Activated T-cell treated with anti-CD3 and anti-CD28 coated beads, Interleukin-2, amount 50 U/mL, for 72 hours (primary cell): ENCODE measurements at places on chromosomes 1 and 21. TPM values are rescaled to one million over a fixed set of nuclear protein-coding genes. Genes with fewer than 3 reads are reported as not detected.

ARHGEF10L gene
- total RNA-seq = not detected

PEA15 gene
- 28.3 TPM for total RNA-seq

EDN2 gene
- total RNA-seq = not detected

PADI3 gene
- not detected for total RNA-seq

ZNF692 gene
- total RNA-seq = 42.8 TPM

IGSF3 gene
- total RNA-seq = 3.3 TPM

AK5 gene
- total RNA-seq = 4.4 TPM

CDK11B gene
- total RNA-seq = 42.3 TPM

COL24A1 gene
- total RNA-seq = 0.12 TPM

PM20D1 gene
- 0.96 TPM for total RNA-seq

C8B gene
- total RNA-seq = not detected

LINGO4 gene
- 0.19 TPM for total RNA-seq

WNT2B gene
- 0.53 TPM for total RNA-seq
